ENCODE measurements at places on chromosomes 3 and 15. TPM values are rescaled to one million over a fixed set of nuclear protein-coding genes. Genes with fewer than 3 reads are reported as not detected.
A peak's percentile ranks its signal among the peaks of the same experiment; 100 is the strongest.

Gene TMC3
- 0.54 TPM for total RNA-seq

Gene PP2D1
- total RNA-seq, result not detected

Gene ISLR
- total RNA-seq, result 323 TPM

Gene TIMP4
- 56.7 TPM for total RNA-seq

Gene NBEAL2
- total RNA-seq, result 39.7 TPM

Gene ST8SIA2
- total RNA-seq, result not detected

Gene GALNT15
- 157 TPM for total RNA-seq

Gene ATG3
- 52.6 TPM for total RNA-seq

Gene CFAP100
- not detected for total RNA-seq

Gene DISP2
- 0.21 TPM for total RNA-seq

Gene STRIT1
- not detected for total RNA-seq

Gene ACKR2
- total RNA-seq, result 11.9 TPM

Gene LSAMP
- 5.4 TPM for total RNA-seq

Gene MASP1
- total RNA-seq, result 2.6 TPM

Gene CLRN1
- not detected for total RNA-seq

- DNase-seq, result no peak
Observed at GRCh38 chr3:107220538-107220937, 156.7 kb upstream of the CCDC54 start.

GRCh38 chr3:98732286-98733052 is 30.7 kb upstream of the ST3GAL6 start:
- no peak for DNase-seq

DNA sequence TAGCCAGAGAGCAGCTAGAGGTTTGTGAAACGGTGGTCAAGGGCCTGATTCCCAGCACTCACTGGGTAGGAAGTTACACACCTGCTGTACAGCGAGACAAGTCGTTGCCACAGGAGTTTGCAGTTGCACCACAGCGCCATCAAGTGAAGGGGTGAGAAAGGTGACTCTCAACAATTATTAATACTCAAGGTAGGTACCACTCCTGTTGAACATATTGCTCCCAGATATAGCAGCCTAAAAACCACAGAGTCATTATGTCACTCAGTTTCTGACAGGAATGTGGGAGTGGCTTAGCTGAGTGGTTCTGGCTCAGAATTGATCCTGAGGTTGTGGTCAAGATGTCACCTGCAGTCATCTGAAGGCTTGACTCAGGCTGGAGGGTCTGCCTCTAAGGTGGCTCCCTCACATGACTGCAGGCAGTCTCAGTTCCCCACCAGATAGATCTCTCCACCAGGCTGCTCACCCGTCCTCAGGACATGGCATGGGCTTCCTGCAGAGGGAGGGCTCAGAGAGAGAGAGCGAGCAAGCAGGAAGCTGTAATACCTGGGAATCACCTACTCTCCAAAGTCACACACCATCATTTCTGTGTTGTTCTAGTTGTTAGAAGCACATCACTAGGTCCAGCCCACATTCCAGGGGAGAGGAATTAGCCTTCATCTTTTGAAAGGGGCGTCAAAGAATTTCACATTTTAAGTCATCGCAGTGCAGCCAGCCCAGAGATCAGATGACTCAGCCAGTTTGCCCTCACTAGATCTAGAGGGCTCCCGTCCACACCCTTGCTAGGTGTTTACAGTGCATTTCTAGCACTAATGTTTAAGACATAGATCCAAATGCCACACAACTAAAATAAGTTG is 17.0 kb upstream of the ANO10 start:
- no peak for DNase-seq

DNA sequence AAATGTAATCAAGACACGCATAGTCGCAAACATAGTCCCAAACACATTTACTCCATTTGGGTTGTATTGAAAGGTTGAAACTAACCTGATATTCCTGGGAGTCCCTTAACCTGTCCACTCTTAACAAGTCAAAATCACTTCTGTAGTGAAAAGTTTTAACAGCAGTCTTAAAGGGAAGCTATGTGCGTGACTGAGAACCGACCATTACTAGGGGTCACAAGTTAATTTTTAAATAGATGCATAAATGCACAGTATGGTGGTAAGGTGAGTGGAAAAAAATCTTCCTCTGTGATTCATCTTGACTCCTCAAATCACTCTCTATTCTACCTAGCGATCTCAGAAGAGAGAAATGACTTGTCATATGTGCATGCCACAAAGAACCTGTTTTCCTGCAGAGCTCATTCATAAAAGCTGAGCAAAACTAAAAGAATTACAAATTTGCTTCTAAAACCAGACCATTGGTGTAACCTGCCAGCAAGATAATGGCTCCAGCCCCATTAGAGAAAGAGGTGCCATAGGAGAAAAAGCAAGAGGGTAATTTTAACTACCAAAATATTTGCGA is 4.8 kb downstream of the GPR15 start:
- DNase-seq, result no peak

- no peak for DNase-seq
Observed at GRCh38 chr3:12831301-12831866, 10.0 kb downstream of the RPL32 start.

DNA sequence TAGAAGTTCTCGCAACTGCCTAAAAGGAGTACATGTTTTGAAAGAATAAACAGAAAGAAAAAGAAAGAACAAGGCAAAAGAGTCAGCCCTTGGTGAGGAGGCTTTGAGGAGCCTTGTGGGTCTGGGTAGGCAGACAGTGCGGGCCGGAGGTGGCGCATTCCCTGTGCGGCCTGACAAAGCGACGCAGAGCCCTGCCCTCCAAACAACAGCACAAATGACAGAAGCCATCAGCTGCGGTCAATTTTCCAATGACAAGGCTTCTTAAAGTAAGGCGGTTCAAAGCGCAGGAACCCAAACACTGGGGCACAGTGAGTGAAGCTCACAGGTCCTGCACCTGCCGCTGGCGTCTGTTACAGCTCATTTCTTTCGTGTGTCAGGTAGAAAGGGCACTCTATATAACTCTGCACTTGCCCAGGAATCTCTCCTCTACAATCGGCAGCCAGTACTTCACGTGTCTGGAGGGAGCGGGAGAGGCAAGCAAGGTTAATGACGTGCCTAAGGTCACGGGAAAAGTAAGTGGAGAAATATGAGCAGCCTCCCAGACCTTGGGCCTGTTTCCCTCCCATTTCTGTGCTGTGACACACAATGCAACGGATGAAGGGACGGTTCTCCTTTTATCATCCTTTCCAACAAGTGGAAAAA is 178.1 kb downstream of the OPA1 start:
- DNase-seq, result no peak

- no peak for DNase-seq
Observed at GRCh38 chr15:90154861-90155626, 46.1 kb upstream of the SEMA4B start.

DNA sequence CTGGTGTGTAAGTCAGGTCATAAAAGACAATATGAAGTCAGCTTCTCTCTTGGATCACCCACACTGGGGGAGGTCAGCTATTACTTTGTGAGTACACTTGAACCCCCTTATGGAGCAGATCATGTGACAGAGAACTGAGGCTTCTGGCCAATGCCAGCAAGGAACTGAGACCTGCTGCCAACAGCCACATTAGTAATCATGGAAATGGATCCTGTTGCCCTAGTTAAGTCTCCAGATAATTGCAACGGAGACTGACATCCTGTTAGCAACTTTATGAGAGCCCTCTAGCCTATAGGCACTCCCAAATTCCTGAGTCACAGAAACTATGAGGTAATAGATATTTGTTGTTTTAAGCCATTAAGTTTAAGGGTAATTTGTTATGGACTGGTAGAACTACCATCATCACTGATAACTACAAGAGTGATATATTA is 110.4 kb upstream of the GMNC start:
- DNase-seq, result no peak

DNA sequence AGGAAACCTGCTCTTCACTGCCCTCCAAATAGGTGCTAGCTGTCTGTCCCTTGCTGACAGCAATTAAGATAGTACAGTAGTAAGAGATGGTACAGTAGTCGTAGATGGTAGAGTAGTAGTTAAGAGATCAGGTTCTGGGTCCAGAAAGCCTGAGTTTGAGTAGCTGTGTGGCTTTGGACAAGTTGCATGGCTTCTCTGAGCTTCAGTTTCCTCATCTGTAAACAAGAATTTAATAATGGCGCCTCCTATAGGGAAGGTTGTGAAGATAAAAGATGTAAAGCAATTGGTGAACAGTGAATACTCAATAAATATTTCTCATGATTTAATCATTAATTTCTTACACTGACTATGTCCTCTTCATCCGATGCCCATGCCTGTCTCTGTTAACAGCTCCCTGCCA is 86.9 kb upstream of the BCL6 start:
- no peak for DNase-seq

DNA sequence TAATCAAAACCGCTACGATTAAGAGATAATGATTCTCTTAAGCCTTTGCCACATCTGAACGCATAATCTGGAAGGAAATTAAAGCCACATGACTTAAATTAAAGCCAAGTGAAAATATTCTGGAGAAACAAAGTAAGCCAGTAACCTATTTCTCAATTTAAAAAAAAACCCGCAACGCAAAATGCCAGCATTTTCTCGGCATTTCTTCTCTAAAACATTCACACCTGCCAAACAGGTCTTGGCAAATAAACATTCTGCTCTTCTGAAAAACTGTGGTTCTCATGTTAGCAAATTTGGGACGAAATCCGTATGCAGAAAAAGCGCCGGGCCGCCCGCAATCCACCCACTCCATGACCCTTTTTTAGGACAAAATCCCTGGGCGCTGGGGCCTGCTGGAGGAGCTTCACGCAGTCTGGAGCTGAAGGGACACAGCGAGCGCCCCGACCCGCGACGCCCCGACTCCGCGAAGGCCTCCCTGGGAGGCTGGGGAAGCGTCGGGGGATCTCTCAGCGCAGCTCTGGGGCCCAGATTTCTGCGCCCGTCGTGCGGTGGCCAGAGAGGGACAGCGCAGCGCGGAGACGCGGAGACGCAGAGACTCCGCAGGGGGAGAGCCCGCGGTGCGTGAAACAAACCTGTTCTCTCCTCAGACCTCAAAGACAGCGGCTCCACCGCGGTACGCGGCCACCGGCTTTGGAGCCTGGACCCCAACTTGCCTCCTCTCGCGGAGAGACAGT is 471 bp downstream of the NKIRAS1 start:
- no peak for DNase-seq

GRCh38 chr3:187719628-187720336 is 17.4 kb upstream of the RTP2 start:
- no peak for DNase-seq

DNA sequence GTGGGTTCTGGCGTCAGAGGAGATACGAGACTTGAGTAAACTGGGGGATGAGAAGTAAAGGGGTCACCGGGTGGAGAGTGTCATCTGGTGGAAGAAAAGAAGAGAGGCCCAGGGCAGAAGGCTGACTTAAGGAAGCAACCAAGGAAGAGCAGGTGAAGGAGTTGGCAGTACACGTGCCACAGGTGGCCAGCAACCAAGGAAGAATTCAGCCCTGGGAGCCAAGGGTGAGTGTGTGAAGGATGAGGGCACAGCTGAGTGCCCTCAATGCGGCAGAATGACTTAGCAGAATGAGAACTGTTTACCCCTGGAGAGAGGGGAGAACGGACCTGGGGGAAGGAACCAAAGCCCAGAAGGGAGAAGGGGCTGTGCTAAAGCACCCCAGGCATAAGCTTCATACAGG is 71.3 kb downstream of the WHAMM start:
- DNase-seq, result no peak

DNA sequence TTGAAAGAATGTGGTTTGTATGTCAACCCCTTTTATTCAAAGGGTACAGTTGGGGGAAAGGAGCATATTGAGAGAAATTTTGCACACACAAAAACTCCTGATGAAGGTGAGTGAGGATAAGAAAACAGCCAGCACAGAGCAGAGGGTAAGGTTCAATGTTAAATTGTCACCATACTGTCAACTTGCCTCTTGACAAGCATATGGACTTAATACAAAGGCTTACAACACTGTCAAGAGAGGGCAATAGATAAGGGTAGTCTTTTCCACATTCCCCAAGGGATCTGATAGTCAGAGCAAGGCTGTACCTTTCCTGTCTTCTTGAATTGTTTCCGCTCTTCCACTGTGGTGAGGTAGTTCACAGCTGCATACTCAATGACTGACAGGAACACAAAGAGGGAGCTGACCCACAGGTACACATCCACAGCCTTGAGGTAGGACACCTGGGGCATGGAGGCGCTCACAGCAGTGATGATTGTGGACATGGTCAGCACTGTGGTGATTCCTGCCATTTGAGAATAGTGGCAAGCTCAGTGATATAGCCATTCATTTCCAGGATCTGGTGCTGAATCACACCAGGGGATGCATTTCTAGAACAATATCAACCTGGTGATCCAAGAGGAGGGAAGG is 20.4 kb upstream of the RIOX2 start:
- no peak for DNase-seq

GRCh38 chr15:81297147-81297572 is 26.8 kb downstream of the STARD5 start:
- no peak for DNase-seq

GRCh38 chr15:50876989-50877360 is 31.5 kb upstream of the AP4E1 start:
- DNase-seq, result peak; percentile 60

- no peak for DNase-seq
Observed at GRCh38 chr3:193396451-193397244, 18.1 kb upstream of the ATP13A5 start.

DNA sequence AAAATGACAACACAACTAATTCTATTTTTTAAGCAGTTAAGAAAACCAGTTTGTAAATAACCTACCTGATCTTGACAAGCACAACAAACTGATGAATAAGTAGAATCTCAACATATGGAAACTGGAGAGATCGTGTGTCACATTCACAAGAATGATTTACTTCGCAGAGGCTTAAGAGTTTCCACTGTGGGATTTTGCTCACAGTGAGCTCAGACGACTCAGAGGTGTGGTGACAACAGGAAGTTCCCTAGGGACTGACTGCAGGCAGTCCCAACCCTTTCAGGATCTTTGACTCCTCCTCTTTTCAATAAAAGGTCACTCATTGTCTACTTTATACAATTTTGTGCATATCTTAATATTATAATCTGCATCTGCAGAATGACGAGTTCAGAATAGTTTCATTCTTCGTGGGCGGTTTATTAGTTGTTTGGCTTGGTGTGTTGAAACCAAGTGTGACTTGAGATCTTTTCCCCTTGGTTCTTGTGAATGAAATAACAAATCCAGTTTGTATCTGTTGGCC is at the start of gene LIPH:
TSS of gene LIPH (minus strand) at position 231 of the 520 bp plus-strand sequence. CDS start at position 114, 117 bp downstream.
- no peak for DNase-seq

DNA sequence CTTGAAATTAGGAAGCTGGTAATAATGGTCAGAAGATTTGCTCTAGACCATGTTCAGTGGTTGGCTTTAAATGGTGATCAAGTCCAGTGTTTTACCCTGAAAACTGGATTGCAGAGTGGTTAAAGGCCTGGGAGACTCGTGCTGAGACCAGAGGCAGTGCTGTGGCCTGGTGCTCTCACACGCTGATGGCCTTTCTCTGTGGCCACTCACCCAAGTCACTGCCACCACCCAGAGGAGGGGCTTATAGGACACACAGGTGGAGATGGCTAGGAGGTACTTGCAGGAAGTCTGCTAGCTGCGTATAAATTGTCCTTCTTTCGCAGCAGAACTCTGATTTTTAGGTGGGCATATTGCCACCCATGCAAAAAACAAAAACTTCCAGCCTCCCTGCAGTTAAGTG is 6.2 kb upstream of the EHD4 start:
- DNase-seq, result no peak

- DNase-seq, result no peak
Observed at GRCh38 chr3:123723070-123723469, 138.2 kb upstream of the HACD2 start.

GRCh38 chr3:133828576-133829309 is 23.1 kb downstream of the SRPRB start:
- no peak for DNase-seq

GRCh38 chr3:172303941-172304558 is 144.2 kb downstream of the GHSR start:
- DNase-seq, result no peak

GRCh38 chr3:116259984-116260383 is 185.3 kb downstream of the LSAMP start:
- DNase-seq, result no peak

All from thoracic aorta (tissue), 2 donors.